HepG2 (cell line): ENCODE measurements at places on chromosomes 13 and 19. TPM values are rescaled to one million over a fixed set of nuclear protein-coding genes. Genes with fewer than 3 reads are reported as not detected.

Gene IGSF23
- 2.3 and 3.4 TPM in 2 replicates for total RNA-seq

DNA sequence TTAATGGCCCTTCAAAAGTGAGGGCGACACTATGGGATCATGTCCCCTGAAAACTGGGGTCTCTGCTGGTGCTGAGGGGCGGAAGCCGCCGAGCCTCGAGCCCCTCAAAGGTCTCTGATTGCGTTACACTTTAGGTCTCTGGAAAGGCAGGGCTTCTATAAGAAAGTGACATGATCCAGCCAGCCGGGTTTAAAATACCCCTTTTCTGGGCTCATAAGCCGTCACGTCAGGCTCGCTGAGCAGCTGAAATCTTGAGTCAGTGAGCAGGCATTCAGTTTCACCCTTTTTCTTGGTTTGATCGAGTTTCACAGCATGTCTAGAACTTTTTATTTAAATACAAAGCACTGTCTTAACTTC is 600 bp upstream of the HMGB1 start:
- no peaks in the 10 kb centered on the region; the same call in 1 of the 2 replicates for H3K27me3 ChIP-seq
- H3K27ac ChIP-seq: peak overlapping the region; percentile 99
- DNase-seq: no peak
- no peaks in the 10 kb centered on the region; the same call in 1 of the 2 replicates for H3K36me3 ChIP-seq

DNA sequence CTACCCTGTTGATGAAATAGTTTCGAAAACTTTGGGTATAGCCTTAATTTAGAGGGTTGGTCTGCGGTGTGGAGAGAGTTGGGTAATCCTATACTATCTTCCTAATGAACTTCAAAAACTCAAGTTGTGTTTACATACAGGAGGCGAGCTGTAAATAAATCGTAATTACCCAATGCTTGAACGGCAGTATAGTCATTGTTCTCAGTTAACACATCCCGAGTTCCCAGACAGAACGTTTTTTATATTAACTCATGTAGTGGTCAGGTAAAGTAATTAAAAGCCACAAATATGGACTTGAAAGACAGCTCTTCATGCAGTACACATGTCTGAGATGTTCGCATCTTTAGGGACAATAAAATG is 1.5 kb downstream of the PDS5B start:
- peak; percentile 9 for DNase-seq
- peak overlapping the region; percentile 85 for H3K4me3 ChIP-seq
- peaks cover 36% of the 10 kb centered on the region for H3K4me1 ChIP-seq

GRCh38 chr13:29709407-29710069 is 114.0 kb upstream of the SLC7A1 start:
- no peak for DNase-seq
- no peak overlapping the region for H3K27ac ChIP-seq
- H3K36me3 ChIP-seq: no peaks in the 10 kb centered on the region
- peaks cover 5% of the 10 kb centered on the region; the same call in 1 of the 3 replicates for H3K27me3 ChIP-seq
- H3K4me3 ChIP-seq: no peak overlapping the region

Gene LHB
- total RNA-seq: not detected in 2 replicates

GRCh38 chr19:12801466-12802266 is at the start of the genes PRDX2 and THSD8:
Gene PRDX2 (minus strand): TSS chr19:12801800. CDS start chr19:12801261, 539 bp downstream.
Gene THSD8 (plus strand): TSS chr19:12802069. CDS start chr19:12802072, 3 bp downstream.
- peaks cover 2% of the 10 kb centered on the region; the same call in 1 of the 2 replicates for H3K36me3 ChIP-seq
- H3K4me1 ChIP-seq: peaks cover 23% of the 10 kb centered on the region
- DNase-seq: peak; percentile 53
- peak within 1 kb of the TSS; percentile 81 for H3K4me3 ChIP-seq

Gene KLHL1
- not detected in 2 replicates for total RNA-seq

Gene ICAM4
- total RNA-seq: 1.5 and 2.9 TPM in 2 replicates

Gene CGB3
- not detected in 2 replicates for total RNA-seq

- no peak for DNase-seq
- H3K27ac ChIP-seq: no peak overlapping the region
- H3K4me3 ChIP-seq: no peak overlapping the region
- no peaks in the 10 kb centered on the region for H3K4me1 ChIP-seq
- H3K27me3 ChIP-seq: no peaks in the 10 kb centered on the region; the same call in 1 of the 2 replicates
- no peaks in the 10 kb centered on the region for H3K36me3 ChIP-seq
Observed at GRCh38 chr13:110179116-110179856, 127.7 kb downstream of the COL4A1 start.

Gene FUT2
- total RNA-seq: 0.07 TPM in 1 of 2 replicates, not detected in the other

DNA sequence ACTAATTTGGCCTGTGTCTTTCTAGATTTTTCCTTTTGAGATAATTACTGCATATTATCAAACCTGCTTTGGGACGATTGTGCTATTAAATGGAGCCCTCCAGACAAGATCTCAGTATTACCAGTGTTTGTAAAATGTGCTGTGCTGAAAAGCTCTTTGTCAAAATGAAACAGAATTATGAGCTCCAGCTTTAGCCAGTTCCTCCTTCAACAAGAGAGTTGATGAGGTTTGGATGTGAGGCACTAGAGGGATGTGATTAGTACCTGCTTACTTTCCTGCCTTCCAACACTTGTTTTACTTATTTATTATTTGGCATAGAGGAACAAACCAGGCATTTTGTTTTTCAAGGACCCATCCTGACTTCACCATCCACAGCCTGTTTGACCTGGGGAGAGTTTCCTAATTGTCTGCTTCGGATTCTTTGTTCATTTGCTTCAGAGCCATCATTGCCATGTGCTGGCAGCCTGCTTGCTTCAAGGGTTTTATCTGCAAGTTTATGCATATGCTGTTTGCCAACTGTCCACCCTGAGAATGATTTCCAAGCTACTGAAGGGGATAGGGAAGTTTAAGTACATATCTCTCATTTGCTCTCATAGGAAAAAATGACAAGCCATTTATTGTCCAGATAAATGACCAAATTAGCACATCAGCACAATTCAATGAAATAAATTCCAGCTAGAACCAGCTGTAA is 32.9 kb upstream of the CPB2 start:
- no peaks in the 10 kb centered on the region for H3K27me3 ChIP-seq
- no peak for DNase-seq
- H3K4me1 ChIP-seq: peaks cover 68% of the 10 kb centered on the region
- H3K27ac ChIP-seq: no peak overlapping the region
